ENCODE measurements at places on chromosomes 12 and 14.

DNA sequence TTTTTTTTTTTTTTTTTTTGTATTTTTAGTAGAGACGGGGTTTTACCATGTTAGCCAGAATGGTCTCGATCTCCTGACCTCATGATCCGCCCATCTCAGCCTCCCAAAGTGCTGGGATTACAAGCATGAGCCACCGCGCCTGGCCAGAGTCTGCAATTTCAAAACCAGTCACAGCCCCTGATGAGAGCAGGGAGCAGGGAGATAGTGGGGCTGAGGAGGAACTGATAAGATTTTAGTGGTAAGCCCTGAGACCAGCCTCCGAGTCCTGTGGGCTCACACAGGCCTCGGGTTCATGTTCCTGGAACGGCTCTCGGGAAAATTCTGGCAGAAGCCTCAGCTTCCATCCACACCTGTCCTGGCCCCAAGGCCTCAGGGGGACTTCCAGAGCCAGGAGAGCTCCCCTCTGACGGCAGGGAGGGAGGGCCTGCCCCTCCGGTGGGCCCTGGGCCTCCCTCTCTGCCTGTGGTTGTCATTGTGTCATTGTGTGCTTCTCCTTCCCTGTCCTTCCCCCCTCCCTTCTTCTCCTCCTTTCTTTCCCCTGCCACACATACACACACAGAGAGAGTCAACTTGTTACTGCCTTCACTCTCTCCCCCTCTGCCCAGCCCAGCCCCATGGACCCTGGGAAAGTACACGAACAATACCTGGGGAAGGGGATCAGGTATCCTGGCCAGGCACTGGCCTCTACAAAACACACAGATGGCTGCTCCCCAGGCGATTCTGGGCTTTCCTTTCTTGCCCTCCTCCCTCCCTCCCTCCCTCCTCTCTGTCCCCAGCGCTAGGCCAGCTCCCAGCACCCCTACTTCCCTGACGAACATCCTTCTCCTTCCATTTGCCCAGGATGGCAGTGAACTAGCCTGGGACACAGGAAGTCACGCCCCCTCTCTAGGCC, 294.1 kb downstream of the DPF3 start:
- no peak for DNase-seq

DNA sequence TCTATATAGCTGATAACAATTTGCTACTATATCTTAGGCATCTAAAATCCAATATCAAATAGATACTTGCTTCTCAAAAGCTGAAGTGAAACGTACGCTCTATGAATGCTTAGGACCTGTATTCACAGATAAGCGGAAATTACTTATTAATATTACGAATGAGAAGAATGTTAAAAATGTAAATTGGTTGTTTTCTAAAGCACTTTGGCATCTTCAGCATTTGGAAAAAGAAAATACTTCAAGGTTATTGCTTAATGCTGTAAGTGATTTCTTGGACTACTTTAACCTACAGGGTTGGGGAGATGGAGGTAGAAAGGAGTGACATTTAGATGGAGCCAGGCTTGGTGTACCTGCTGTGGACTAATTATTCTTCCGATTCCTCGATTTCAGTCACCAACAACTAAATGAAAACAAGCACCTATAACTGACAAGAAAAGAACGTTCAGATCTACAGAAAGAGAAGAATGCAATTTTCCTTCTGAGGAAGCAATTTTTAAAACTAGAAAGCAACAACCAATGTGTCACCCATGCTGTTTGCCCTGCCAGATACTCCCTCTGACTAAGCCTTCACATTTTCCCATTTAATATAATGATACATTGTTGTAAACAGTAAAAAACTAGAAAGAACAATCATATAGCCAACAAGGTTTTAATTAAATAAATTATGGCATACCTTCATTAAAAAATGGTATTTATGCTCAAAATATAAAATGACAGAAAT, 49.3 kb downstream of the SLC25A21 start:
- DNase-seq, result no peak

DNA sequence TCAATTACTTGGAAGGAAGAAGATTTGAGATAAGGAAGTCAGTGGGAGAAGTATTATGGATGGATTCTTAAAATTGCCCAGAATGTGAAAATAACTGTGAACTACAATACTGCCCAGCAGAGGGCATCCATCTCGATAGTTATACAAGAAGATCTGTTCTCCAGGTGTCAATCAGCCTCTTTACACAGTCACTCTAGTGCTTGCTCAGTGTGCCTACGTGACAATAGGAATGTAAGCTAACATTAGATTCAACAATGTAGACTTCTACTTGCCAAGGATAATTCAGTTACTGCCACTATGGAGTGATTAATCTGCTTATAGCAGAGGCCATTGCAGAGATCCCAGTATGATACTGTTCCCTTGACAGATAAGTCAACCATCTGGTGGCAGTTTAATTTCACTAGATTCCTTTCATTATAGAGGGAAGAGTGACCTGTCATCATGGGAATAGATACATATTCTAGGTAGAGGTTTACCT, 10.6 kb upstream of the MAP4K5 start:
- peak; percentile 19 for DNase-seq

DNA sequence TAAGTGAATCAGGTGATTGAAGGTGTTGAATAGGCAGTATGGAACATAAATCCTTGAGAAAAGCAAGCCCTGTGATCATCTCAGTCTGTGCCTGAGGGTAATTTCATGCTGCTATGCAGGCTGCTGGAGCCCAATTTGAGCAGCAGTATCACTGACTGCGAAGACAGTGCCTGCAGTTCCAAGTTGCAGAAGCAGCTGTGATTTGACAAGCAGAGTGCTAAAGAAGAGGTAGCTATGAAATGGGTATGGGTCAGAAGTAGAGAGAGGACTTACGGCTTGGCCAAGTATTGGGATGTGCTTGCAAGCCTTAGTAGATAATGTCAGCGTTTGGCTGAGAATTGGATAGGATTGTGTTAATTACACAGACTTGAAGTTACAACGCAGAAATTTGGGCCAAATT, 22.5 kb downstream of the PIK3C2G start:
- DNase-seq, result no peak

All from activated naive CD4-positive, alpha-beta T cell treated with anti-CD3 and anti-CD28 coated beads, Interleukin-2, amount 50 U/mL, for 16 hours (primary cell).